ENCODE measurements at places on chromosomes 4 and X. TPM values are rescaled to one million over a fixed set of nuclear protein-coding genes. Genes with fewer than 3 reads are reported as not detected.

GRCh38 chr4:152875261-152875660 lies 60.9 kb upstream of the FHDC1 start:
- no peak for DNase-seq

DNA sequence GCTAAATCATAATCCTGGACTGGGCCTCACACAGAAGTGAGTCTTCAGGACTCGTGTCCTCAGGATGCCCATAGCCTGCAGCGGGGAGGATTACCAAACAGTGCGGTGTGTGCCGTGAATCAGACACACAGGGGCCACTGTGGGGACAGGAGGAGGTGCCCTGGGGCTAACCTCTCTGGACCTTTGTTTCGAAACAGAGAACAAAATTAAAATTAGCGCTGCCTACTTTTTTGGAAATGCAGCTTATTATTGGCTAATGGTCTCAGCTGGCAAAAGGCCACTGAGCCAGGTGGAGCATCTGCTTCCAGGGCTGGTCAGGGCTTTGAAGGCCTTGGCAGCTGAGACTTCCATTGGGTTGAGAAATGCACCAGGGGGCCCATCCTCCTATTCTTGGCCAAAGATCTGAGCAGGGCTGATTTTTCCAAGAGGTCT lies 236.2 kb downstream of the EVC2 start:
- DNase-seq: no peak

DNA sequence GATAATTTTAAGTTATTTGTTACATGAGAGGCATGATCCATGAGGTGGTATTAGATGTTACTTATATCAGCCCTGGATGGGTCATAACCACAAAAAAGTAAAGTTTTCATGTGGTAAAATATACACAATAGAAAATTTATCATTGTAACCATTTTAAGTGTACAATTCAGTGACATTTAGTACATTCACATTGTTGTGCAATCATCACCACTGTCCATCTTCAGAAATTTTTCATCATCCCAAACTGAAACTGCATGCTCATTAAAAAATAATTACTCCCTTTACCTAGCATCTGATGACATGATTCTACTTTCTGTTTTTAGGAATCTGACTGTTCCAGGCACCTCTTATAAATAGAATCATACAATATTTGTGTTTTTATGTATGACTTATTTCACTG lies 11.2 kb downstream of the GK2 start:
- no peak for DNase-seq

GRCh38 chr4:147777456-147778091 lies 45.7 kb downstream of the ARHGAP10 start:
- DNase-seq: no peak

DNA sequence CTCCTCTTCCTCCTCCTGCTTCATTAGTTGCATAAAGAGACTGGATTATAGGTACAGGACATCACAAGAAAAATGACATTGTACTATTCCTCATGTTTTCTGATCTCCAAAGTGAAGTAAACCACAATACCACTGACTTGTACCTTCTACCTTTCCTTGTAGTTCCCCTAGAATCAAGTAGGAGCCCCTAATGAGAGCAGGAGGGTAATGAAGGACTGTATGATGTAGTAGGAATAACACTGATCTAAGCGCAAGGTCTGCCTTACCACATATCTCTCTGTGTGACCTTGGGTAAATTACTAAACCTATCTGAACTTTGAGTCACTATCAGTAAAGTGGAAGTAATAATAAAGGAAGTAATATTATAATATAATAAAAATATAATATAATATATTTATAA lies 3.6 kb downstream of the VSIG4 start:
- no peak for DNase-seq

- DNase-seq: peak; percentile 17
Measured at GRCh38 chr4:149735796-149736195, 79.8 kb downstream of the IQCM start.

- no peak for DNase-seq
Measured at GRCh38 chr4:71020611-71021010, 27.2 kb downstream of the DCK start.

- DNase-seq: no peak
Measured at GRCh38 chr4:93730251-93730650, 98.3 kb upstream of the ATOH1 start.

HPGDS gene
- polyA plus RNA-seq: 0.48 TPM

BRS3 gene
- not detected for polyA plus RNA-seq

TLR6 gene
- polyA plus RNA-seq: 0.20 TPM

NUP54 gene
- 11.7 TPM for polyA plus RNA-seq

Measured in right cardiac atrium (tissue), 5 donors.